Stimulated activated CD4-positive, alpha-beta T cell treated with anti-CD3 and anti-CD28 coated beads, Interleukin-15, amount 100 ng/mL, for 48 hours (primary cell): ENCODE measurements at places on chromosomes 13 and 19.

DNA sequence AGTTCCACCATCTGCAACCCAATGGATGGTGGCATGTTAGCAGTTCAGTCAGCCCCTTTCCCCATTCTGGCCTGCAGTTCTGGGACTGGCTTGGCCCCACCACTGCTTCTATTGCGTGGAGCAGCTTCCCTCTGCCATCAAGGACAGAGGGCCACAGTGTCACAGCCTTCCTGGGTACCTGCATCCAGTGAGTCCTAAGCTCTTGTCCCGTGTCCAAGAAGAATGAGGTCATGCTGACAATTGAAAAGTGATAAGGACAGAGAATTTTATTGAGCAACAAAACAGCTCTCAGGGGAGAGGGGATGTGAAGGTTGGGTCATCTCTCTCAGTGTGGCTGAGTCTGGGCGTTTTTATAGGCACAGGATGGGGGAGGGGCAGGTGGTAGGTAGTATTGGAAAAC lies 33.5 kb upstream of the SIN3B start:
- no peak for DNase-seq

DNA sequence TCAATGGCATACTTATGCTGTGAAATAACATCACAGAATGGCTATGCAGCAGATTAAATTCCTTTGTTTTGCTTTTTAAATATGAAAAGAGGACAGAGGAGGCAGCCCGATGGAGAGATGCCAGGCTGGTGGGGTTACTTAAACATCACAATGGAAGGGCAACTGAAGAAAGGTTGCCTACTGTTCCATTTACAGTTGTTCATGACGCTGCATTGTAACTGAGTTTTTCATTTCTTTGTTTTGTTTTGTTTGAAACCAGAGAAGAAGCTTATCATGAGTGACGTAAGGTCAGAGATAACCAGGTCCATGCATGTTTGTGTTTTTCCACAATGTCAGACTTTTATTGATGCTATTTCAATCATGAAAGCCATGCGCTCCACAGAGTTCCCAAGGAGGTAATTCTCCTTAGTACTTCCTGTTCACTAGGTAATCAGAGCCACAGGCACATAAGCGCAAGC lies 273.8 kb downstream of the LHFPL6 start:
- DNase-seq, result no peak

DNA sequence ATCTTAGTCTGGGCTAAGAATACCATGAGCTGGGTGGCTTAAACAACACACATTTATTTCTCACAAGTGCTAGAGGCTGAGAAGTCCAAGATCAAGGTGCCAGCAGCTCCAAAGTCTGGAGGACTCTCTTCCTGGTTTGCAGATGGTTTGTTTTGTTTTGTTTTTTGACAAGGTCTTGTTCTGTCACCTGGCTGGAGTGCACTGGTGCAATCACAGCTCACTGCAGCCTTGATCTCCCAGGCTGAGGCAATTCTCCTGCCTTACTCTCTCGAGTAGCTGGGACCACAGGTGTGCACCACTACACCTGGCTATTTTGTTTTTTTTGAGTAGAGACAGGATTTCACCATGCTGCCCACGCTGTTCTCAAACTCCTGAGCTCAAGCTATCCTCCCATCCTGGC lies 15.5 kb downstream of the APLP1 start:
- no peak for DNase-seq

GRCh38 chr19:16359074-16359473 lies 34.4 kb downstream of the KLF2 start:
- DNase-seq, result no peak

- DNase-seq, result no peak
These were observed 30.2 kb downstream of the TMED1 start for GRCh38 chr19:10805758-10806247.

DNA sequence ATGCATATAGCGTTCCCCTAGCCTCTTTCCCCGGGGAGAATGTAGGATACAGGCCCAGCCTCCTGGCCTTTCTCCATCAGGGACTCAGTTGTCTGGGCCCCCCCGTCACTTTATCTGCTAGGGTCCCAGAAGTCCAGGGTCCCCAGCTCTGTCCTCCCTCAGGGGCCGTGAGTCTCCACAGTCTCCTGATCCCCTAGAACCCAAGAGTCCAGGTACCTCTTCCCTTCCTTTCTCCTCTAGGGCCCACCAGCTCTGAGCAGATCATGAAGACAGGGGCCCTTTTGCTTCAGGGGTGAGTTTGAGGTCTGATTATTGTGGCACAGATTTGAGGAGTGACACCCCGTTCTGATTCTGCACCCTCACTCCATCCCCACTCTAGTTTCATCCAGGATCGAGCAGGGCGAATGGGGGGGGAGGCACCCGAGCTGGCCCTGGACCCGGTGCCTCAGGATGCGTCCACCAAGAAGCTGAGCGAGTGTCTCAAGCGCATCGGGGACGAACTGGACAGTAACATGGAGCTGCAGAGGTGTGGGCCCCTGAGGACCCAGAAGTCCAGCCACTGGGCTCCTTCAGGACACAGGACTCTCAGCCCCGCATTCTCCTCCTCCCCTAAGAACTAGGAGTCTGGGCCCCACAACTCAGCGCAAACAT lies 758 bp downstream of the BAX start:
- no peak for DNase-seq

DNA sequence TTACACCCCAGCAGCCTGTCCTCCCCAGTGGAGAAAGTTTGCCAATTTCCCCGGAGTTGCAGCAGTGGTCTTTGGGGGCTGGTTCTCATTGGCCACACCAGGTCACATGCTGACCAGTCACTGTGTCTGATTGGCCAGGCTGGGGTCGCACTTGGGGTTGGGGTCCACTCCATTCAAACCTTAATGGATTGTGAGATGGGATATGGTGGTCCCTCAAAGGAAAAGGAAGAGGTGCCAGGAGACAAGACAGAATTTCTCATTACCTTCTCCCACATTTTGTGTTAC lies 3.4 kb downstream of the PPM1N start:
- no peak for DNase-seq

GRCh38 chr13:112724788-112725345 lies 35.0 kb downstream of the ATP11A start:
- DNase-seq, result no peak

DNA sequence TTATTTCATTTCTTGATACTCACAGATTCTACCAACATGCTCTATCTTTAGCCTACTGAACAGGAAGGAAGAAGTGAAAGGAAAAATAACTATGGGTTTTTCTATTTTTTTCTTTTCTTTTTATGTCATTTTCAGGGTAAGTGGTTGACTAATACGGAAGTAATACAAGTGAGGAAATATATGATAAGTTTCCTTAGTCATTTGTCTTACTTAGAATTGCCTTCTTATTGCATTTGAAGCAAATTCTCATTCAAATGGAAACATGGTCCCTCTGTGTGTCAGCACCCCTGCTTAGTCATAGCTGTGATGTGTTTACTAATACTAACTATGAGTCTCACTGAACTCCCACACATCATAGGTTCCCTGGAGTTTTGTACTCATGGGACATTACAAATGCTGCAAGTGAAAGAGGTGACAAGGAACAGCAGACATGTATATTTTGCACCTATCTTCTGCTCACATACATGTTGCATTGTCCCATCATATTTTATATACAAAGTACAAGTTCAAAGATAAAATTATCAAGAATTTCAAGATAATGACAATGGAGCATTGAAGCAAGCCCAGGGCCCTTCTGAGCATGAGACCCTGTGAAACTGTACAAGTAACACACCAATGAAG lies 60.1 kb downstream of the DCT start:
- DNase-seq, result peak; percentile 26

GRCh38 chr13:112934078-112934477 lies 34.9 kb upstream of the MCF2L start:
- DNase-seq, result no peak

DNA sequence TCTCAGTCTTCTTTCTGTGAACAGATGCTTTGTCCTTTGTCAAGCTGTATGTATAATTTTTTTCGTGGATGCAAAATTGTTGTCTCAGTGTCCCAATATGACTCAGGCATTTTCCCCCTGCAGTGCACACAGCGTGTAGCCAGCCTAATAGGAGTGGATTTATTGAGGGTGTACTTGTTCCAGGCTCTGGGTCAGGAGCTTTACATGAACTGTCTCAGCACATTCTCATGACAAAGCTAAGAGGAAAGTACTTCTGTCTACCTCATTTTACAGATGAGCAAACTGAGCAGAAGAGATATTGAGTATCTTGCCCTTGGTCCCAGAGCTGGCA lies 50.8 kb downstream of the STK24 start:
- DNase-seq, result no peak

- DNase-seq, result no peak
These were observed 2.1 kb downstream of the DAPK3 start for GRCh38 chr19:3968556-3969434.

DNA sequence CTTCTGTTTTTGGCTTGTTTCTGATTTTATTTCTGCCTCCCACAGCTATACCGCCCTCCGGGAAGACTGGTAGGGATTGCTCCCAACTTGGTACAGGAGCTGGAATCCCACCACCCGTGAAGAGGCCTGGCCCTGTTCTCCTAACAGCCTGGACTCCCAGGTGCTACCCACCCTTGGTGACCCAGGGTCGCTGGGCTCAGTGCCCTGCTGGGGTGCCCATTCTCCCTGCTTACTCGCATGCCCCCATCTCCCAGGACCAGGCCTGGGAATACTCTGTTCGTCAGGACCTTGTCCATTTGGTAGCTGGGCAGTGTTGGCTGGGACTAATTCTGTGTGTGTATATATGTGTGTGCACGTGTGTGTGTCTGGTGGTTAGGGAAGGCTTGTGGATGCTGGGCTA lies 41.0 kb upstream of the TMTC4 start:
- no peak for DNase-seq

GRCh38 chr19:42096255-42096837 lies 20.4 kb downstream of the ZNF574 start:
- no peak for DNase-seq
